ENCODE measurements at places on chromosomes 13 and 19.

- peak; percentile 77 for DNase-seq
Observed at GRCh38 chr13:47859165-47859564, 141.9 kb downstream of the SUCLA2 start.

- DNase-seq, result no peak
Observed at GRCh38 chr13:109451726-109452125, 334.7 kb downstream of the IRS2 start.

DNA sequence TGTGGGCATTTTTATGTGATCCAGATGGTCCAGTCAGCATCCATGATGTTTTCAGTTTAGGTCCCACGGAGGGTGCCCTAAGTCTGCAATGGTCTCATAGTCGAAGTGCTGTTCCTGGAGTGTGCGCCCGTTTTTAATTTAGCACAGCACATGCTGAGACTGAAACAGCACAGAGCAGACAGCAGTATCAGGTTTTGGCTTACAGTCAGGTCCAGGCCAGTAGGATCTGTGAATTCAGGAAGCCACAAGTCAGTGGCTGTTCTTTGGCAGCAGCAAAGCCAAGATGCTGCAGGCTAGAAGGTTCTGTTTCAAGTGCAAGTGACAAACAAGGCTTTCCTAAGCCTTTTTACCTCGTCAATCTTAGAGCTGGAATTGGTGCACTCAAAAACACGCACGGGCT lies 18.3 kb downstream of the FBXO27 start:
- no peak for DNase-seq

GRCh38 chr13:47499358-47500150 lies 501.5 kb downstream of the SUCLA2 start:
- peak; percentile 75 for DNase-seq

- no peak for DNase-seq
Observed at GRCh38 chr19:50158577-50158976, 4.5 kb downstream of the IZUMO2 start.

GRCh38 chr13:93899981-93900380 lies 579.5 kb downstream of the DCT start:
- DNase-seq, result peak; percentile 15

DNA sequence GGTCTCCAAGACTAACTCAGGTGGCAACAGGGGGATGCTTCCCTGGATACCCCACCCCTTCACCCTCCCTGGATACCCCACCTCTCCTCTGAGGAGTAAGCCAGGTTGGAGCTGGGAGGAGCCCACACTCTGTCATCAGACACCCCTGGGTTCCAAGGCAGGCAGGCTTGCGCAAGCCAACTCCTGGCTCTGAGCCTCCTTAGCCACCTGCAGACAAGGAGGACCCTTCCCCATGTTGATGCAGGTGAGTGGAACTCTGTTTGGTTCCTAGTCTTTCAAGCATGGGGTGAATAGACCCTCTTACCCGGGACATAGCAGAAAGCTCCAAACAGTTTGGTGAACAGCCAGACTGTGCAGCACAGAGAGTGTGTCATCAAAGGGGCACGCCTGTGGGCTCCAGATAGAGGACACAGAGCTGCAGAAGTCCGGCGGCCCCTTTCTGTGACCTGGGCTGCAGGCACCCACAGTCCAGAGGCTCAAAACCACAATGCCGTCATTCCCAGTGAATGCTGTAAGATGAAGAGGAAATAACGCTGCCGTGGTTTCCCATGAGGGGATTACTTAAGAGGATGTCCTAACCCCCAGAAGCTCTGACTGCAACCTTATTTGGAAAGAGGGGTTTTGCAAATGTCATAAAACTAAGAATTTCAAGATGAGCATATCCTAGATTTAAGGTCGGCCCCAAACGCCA lies 12.1 kb upstream of the HAS1 start:
- DNase-seq, result peak; percentile 93

DNA sequence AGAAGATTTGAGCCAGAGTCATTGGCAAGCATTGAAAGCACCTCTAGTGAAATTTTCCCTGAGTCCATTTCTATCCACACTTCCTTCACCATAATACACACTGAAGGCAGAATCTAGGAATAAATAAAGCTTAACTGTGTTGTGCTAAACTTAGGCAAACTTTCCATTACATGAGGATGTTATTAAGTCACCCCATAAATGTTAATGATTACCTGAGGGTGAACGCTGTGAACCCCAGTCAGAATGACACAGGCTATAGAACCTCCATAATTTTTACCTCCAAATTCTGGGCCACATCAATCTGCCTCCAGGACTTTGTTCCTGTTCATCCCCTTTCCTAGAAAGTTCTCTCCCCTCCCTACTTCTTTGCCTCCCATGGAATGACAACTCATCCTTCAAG lies 71.0 kb downstream of the RAP2A start:
- no peak for DNase-seq

GRCh38 chr13:52884429-52885010 lies 36.1 kb upstream of the PCDH8 start:
- no peak for DNase-seq

DNA sequence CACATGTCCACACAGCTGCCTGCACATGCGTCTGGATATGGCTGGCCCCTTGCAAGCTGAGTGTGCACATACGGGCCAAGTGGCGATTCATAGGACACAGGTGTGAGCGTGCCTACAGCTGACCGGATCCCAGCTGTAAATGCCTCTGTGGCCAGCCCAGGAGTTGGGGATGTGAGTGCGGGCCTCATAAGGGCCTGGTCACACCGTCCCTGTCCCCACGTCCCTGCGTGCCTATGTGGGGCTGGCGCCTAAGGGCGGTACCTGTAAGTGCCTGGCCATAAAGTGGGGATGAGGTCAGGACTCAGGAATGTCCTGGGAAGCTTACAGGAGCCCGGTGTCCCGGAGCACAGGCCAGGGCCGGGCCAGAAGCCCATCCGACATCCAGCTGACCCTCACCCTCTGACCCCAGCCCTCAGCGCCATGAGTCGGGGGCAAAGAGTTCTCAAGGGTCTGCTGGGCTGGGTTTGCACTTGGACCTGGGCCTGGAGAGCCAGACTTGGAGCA lies 1.3 kb upstream of the ARHGAP45 start:
- DNase-seq, result no peak

DNA sequence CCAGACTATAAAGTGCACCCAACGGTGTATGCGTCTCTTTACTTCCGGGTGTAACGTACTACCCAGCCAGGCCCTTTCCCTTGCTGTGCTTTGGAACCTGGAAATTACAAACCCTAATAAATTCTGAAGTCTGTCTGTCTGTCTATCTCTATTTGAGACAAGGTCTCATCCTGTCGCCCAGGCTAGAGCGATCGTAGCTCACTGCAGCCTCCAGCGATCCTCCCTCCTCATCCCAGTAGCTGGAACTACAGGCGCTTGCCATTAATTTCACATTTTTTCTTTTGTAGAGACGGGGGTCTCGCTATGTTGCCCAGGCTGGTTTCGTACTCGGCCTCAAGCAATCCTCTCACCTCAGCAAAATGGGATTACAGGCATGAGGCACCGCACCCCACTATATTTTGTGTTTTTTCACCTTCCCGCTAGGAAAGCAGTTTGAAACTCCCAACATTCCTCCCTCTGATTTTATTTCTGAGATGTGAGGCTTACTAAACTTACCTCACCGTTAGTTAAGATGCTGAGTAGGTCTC lies 469 bp upstream of the RNF6 start:
- DNase-seq, result no peak

GRCh38 chr13:113527272-113527958 lies 36.9 kb upstream of the DCUN1D2 start:
- DNase-seq, result no peak

DNA sequence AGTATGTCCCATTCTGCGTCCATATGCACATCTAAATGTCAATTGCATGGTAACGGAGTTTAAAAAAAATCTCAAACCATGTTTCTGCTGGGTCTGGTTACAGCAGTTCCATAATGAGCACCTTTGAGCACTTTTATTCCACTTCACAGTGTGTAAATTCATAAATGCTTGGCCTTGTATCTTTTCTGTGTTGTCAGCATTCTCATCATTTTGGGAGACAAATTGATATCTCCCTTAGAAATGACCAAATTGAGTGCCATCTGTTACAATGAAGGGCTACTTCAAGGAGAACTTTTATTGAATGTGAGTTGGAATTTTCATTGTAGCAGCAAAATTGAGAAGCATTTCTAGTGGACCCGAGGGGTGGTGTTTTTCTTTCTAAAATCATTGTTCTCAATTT lies 432.9 kb upstream of the PCDH9 start:
- DNase-seq, result no peak

- DNase-seq, result no peak
Observed at GRCh38 chr19:47309608-47310007, at the start of gene C5AR1. TSS of gene C5AR1 (plus strand) at chr19:47309861. CDS start at chr19:47309896, 35 bp downstream.

DNA sequence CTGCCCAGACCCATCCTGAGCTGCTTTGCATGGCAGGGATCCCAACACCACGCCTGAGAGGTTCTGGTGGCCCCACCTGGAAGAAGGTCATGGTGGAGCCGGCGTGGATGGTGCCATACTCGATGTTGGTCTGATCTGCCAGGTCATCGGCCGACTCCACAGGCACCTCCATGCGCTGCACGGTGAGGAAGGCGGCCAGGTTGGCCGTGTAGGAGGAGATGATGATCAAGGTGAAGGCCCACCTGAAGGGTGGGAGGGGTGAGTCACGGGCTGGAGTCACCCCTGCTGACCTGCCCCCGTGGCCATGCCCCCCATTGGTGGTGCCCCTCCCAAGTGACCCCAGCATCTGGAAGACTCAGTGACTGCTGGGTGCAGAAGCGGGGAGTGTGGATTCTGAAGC lies 12.5 kb upstream of the ATP1A3 start:
- no peak for DNase-seq

DNA sequence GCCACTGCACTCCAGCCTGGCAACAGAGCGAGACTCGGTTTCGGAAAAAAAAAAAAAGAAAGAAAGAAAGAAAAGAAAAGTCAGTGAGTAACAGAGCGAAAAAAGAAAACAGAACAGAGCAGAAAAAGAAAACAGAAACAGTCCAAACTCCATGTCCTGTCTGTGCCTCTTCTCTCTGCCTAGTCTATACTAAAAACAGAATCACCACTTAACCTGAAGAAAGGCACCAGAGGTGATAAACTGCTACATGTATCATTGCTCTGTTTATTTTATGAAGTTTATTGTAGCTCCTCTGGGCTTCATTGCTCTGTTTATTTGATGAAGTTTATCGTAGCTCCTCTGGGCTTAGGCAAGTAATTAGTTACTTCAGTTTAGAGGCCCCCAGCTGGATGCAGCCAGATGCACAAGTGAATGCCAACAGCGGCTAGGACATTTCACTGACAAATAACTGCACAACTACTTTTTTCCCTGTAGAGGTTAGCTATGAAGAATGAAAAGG lies 39.2 kb downstream of the TBC1D4 start:
- DNase-seq, result peak; percentile 12
